Stimulated activated naive B cell treated with anti-CD40 and anti-IgM and Interleukin-4, amounts not matched to agents 10 μg/mL and 1 μg/mL and 100 μg/mL, for 72 hours (primary cell): ENCODE measurements at places on chromosomes 3 and 15.

DNA sequence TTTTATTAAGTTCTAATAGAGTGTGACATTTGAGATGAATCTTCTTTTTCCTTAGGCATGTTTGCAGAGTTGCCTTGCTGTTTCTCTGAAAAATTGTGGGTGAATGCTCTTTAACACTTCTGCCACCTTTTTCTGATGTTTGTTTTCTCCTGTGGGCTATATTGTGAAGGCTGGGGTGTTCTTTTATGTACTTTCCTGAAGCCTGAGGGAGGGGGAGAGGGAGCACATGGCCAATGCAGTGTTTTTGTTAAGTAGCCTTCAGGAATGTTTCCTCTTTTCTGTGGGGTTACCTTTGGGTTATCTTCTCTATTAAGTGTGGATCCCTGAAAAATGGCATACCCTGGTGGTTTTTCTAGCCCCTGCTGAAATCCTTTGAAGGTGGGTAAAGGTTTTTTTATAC, 50.2 kb downstream of the CMC1 start:
- H3K36me3 ChIP-seq: peaks cover 11% of the 10 kb centered on the region
- no peaks in the 10 kb centered on the region for H3K27me3 ChIP-seq
- H3K4me1 ChIP-seq: peaks cover 6% of the 10 kb centered on the region

GRCh38 chr15:88004399-88004798, 252.1 kb downstream of the NTRK3 start:
- H3K4me3 ChIP-seq: no peak overlapping the region
- no peaks in the 10 kb centered on the region for H3K27me3 ChIP-seq
- no peak for DNase-seq
- H3K4me1 ChIP-seq: no peaks in the 10 kb centered on the region

GRCh38 chr3:150421799-150422548, 13.9 kb downstream of the TSC22D2 start:
- no peak overlapping the region for H3K4me3 ChIP-seq
- DNase-seq: no peak
- H3K4me1 ChIP-seq: peaks cover 29% of the 10 kb centered on the region

GRCh38 chr15:32861761-32862160, 144.0 kb downstream of the GREM1 start:
- H3K27me3 ChIP-seq: no peaks in the 10 kb centered on the region
- H3K36me3 ChIP-seq: no peaks in the 10 kb centered on the region
- no peak for DNase-seq
- peaks cover 9% of the 10 kb centered on the region for H3K4me1 ChIP-seq

GRCh38 chr15:60473135-60473534, 5.8 kb downstream of the ICE2 start:
- no peak overlapping the region for H3K4me3 ChIP-seq
- DNase-seq: no peak
- no peaks in the 10 kb centered on the region for H3K27me3 ChIP-seq
- no peak overlapping the region for H3K27ac ChIP-seq

- no peak for DNase-seq
- no peak overlapping the region for H3K4me3 ChIP-seq
- H3K27ac ChIP-seq: no peak overlapping the region
- peaks cover 7% of the 10 kb centered on the region for H3K36me3 ChIP-seq
Measured at GRCh38 chr15:68608206-68608843, 29.5 kb downstream of the CORO2B start.

- no peaks in the 10 kb centered on the region for H3K27me3 ChIP-seq
- no peak for DNase-seq
- H3K4me1 ChIP-seq: no peaks in the 10 kb centered on the region
- no peak overlapping the region for H3K27ac ChIP-seq
- H3K4me3 ChIP-seq: no peak overlapping the region
Measured at GRCh38 chr15:25091421-25092158, 136.8 kb downstream of the SNRPN start.

GRCh38 chr3:62454916-62455315, 81.6 kb upstream of the FEZF2 start:
- no peaks in the 10 kb centered on the region for H3K27me3 ChIP-seq
- no peak overlapping the region for H3K4me3 ChIP-seq
- H3K27ac ChIP-seq: no peak overlapping the region
- no peak for DNase-seq
- no peaks in the 10 kb centered on the region for H3K36me3 ChIP-seq

DNA sequence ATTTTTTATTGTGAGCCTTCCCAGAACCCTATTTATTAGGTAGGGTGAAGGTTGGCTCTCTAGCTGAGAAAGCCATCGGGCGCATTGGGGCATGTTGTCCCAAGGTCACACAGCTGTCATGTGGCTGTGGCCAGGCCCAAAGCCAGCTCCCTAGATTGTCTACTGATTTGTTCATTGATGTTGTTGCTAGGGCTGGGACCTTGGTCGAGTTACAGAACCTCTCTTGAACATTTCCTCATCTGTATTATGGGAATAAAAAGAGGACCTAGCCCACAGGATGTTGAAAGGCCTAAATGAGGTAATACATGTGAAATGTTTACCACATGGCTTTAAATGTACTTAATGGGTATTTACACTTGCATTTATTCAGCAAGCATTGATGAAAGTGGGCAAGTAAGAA, 252.5 kb downstream of the SUCLG2 start:
- H3K4me1 ChIP-seq: no peaks in the 10 kb centered on the region
- no peak overlapping the region for H3K4me3 ChIP-seq
- no peaks in the 10 kb centered on the region for H3K27me3 ChIP-seq
- DNase-seq: no peak
